Panc1 (cell line): ENCODE measurements at places on chromosomes 1 and 21. TPM values are rescaled to one million over a fixed set of nuclear protein-coding genes. Genes with fewer than 3 reads are reported as not detected.

DNA sequence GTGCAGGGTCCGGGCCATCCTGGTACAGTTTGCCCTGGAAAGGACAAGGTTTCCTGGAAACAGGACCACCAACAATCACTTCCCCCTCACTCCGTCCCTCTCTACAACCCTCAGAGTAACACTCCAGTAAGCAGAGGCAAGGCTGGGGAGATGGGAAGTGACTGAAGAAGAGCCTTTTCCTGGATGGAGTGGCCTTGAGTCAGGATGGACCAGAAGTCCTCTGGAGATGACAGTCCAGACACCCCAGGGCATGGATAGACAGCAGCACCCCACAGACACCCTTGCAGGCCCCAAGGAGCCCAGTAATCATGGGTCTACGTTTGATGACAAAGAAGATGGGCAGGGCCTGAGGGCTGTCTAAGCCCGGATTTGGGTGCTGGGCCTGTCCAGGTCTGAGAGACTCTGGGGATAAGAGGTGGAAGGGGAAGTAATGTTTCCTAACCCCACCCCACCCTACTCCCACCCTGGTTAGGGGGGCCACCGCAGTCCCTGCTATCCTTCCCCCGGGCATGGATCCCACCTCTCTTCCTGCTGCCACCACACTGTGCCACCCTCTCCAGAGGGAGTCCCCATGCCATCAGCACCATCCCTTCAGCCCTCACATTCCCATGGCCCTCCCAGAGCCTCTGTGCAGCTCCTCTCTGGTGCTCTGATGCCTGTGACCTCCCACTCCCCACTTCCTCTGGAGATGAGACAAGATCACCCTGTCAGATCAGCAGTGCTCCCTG is 7.2 kb upstream of the S100A8 start:
- peaks cover 20% of the 10 kb centered on the region for H3K27me3 ChIP-seq
- no peak for DNase-seq
- no peak overlapping the region for H3K4me3 ChIP-seq
- H3K4me1 ChIP-seq: no peaks in the 10 kb centered on the region

DNA sequence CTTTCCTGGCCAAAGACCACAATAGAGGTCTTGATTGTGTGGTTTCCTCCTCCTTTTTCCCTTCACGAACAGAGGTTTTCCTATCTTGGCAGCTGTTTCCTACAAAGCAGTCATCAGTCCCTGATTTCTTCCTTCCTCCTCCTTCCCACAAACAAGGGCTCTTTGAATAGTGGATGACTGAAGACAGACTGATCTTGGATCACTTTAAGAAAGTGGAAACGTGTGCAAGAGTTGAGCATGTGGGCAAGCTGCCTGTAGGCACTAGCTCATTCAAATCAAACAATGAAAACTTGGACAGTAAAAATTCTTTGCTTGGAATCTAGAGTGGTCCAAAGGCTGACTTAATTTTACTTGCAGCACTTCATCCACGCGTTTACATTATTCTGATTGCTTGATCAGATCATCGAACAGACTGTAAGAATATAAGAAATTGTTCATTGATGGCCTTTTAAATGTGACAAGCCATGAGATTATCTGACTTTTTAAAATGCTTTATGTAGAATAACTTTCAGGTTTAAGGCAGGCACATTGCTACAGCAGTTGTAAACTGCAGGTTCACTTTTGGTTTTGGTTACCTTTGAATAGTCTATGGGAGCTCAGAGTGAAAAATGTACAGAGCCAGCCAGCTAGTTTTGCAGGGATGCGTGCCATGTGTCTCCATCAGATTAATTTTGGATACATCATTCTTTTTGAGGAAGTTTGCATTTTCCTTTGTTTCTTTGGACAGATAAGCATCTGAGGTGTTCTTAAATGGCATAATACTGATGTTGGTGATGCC is 34.4 kb downstream of the ADGRL2 start:
- H3K4me1 ChIP-seq: peaks cover 27% of the 10 kb centered on the region
- no peak for DNase-seq
- no peak overlapping the region for H3K27ac ChIP-seq
- H3K27me3 ChIP-seq: no peaks in the 10 kb centered on the region

DNA sequence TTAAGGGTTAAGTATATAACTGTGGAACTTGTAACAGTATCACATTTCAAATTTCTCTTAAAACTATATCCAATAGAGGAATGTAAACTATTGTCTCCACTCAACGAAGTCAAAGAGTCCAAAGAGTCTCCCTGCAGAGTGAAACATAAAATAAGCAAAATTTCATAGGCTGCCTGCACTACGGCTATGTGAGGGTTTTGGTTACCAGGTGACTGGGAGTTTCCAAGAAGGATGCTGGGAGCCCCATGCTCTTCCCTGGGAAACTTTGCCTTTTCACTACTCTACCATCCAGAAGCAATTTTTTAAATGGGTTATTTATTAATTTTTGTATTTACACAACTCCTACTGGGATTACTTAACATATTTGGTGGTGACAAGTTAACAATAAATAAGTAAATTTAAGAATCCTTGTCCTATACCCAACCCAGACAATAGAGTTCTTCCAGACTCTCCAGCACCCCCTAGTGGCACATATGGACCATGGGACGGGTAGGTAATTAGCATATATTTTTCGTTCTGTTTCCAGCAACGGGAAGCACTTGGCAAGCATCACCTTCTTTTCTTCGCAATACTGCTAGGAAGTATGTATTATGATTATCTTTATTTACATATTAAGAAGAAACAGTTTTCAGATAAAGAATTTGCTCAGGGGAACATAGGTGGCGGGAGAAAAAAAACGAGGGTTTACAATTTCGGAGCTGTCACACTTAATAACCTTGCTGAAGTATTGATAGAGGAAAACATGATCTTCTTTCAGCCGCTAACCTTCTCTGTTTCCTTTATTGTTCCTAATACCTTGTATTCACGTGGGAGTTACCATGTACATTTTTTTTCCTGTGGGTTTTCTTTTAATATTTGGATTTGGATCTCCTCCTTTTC is 3.5 kb downstream of the FMO2 start:
- no peak overlapping the region for H3K4me3 ChIP-seq
- H3K4me1 ChIP-seq: no peaks in the 10 kb centered on the region
- H3K27me3 ChIP-seq: no peaks in the 10 kb centered on the region; the same call in 1 of the 2 replicates
- H3K27ac ChIP-seq: no peak overlapping the region
- H3K36me3 ChIP-seq: no peaks in the 10 kb centered on the region

DNA sequence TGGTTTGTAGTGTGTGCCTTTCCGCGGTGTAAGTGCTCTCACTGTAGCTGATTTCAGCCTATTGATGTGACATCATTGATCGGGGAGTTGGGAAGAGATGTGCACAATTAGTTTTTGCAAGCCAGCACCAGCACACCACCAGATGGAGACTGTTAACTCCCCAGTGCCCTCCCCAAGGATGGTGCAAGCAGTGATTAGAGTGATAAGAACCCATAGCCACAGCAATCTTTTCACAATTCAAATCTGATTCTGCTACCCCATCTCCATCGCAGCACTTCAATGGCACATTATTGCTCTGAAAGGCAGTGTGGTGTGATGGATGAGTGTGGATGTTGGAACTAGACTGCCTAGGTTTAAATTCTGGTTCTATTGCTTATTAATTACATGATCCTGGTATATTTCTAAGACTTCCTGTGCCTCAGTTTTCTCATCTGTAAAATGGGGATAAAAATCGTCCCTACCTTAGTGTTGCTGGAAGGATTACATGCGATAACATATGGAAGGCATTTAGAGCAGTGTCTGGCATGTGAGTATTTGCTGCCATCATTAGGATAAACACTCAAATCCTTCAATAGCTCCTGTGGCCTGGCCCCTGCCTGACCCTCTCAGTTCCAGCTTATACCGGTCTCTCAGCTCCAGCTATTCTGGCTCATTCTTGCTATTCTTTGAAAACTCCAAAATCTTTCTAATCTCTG is 6.7 kb downstream of the CSF3R start:
- no peaks in the 10 kb centered on the region for H3K27me3 ChIP-seq
- H3K4me1 ChIP-seq: no peaks in the 10 kb centered on the region
- no peak for DNase-seq
- no peak overlapping the region for H3K4me3 ChIP-seq

DNA sequence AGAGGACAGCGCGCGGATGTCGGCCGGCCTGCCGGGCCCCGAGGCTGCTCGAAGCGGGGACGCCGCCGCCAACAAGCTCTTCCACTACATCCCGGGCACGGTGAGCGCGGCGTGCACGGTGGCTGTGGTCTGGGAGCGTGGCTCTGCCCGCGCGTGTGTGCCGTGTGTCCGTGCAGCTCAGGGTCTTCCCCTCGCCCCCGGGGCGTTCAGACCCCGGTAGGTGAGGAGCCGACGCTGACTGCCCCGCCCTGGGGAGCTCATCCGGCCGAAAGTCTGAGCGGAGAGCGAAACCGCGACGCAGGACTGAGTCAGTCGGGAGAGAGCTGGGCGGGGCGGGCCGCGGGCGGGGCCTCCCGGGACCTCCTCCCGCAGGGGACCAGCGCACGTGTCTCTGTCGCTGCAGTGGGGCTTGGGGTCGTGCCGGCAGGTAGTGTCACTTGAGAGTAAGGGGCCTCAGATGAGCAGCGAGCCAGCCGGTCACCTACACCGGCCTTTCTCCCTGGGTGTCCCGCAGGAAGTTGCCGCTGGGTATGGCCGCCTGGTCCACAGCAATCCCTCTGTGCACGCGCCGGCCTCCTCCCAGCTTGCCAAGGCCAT is 520 bp downstream of the PLEKHN1 start:
- H3K27ac ChIP-seq: peak overlapping the region; percentile 84
- no peaks in the 10 kb centered on the region for H3K36me3 ChIP-seq
- no peak for DNase-seq
- H3K27me3 ChIP-seq: no peaks in the 10 kb centered on the region
- peak overlapping the region; percentile 68 for H3K4me3 ChIP-seq

The C1QC gene
- 0.64 TPM for total RNA-seq
